Transverse colon (tissue), 4 donors: ENCODE measurements at places on chromosomes 5 and 9. TPM values are rescaled to one million over a fixed set of nuclear protein-coding genes. Genes with fewer than 3 reads are reported as not detected.
A peak's percentile ranks its signal among the peaks of the same experiment; 100 is the strongest.

DNA sequence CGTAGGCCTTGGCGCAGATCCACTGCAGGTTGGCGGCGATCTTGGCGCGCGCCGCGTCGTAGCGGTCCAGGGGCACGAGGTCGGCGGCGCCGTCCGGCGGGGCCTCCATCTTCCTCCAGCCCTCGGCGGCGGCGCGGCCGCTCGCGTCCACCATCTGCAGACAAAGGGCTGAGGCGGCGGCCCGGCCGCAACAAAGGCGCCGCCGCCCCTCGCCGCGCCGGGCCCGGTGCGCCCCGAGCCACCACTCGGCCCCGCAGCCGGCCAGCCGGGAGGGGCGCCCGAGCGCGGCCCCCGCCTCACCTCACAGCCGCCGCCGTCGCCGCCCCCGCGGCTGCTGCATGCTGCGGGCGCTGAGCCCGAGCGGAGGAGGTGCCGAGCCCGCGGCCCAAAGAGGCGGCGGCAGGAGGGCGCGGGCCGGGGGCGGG lies 328 bp downstream of the CAMSAP1 start:
- peak; percentile 27 for DNase-seq
- H3K4me1 ChIP-seq, result peaks cover 29% of the 10 kb centered on the region
- H3K27ac ChIP-seq, result peak overlapping the region; percentile 60

DNA sequence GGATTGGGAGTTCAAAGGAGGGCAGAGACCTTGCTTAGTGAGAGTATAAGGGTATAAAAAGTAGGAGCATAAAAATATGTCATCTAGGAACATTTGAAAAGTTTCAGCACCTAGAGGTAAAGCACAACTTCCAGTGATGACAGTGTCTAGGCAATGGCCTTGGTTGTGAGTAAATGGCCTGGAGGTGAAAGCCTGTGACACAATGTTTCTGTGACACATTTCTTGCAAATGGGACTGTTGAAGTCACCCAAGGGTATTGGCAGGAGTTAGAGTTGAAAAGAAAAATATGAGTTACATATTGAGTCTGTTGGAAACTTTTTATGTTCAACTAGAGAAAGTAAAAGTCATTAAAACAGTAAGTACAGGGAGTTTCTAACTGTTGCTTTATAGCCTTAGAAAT lies 14.8 kb downstream of the C5orf47 start:
- H3K4me1 ChIP-seq, result no peaks in the 10 kb centered on the region
- no peak overlapping the region for H3K4me3 ChIP-seq
- no peak overlapping the region for H3K27ac ChIP-seq
- H3K36me3 ChIP-seq, result no peaks in the 10 kb centered on the region

DNA sequence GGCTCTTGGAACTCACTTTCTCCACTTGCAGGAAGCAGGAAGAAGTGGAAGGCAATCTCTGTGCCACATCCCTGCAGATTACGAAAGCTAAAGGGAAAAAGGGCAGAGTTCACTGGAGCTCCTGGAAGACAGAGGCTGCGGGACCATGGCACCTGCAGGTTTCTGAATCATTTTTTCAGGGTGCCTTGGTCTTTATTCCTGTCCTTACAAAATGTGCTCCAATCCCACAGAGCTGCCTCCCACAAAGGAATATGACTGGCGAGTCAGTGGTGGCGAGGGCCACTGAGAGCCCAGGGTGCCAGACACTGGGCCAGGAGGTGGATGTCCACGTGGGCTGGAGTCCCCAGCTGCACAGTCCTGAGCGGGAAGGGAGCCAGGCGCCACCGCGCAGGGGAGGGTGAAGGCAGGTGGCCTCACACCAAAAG lies 183.0 kb downstream of the FANCC start:
- no peaks in the 10 kb centered on the region for H3K27me3 ChIP-seq
- H3K4me1 ChIP-seq, result peaks cover 43% of the 10 kb centered on the region
- no peak overlapping the region for H3K4me3 ChIP-seq
- DNase-seq, result peak; percentile 48
- no peaks in the 10 kb centered on the region for H3K36me3 ChIP-seq

DNA sequence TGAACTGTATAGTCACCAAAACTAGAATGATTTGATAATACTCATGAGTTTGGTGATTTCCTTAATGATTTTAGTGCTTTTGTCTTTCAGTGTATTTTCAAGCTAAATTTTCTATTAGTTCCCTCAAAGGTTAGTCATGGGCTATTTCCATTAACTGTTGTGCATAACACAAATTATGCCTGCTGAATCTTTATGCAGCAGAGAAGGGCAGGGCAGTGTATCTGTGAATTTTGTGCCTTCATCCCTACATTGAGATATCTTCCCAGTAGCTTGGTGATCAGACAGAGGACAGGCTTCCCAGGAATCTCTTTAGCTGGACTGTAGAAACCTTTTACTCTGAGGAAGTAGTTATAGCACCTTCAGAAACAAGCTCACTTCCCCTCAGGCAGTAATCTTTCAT lies 1036.9 kb downstream of the EFNA5 start:
- H3K4me3 ChIP-seq, result no peak overlapping the region
- H3K27ac ChIP-seq, result no peak overlapping the region
- H3K36me3 ChIP-seq, result no peaks in the 10 kb centered on the region
- no peak for DNase-seq
- no peaks in the 10 kb centered on the region for H3K27me3 ChIP-seq

DNA sequence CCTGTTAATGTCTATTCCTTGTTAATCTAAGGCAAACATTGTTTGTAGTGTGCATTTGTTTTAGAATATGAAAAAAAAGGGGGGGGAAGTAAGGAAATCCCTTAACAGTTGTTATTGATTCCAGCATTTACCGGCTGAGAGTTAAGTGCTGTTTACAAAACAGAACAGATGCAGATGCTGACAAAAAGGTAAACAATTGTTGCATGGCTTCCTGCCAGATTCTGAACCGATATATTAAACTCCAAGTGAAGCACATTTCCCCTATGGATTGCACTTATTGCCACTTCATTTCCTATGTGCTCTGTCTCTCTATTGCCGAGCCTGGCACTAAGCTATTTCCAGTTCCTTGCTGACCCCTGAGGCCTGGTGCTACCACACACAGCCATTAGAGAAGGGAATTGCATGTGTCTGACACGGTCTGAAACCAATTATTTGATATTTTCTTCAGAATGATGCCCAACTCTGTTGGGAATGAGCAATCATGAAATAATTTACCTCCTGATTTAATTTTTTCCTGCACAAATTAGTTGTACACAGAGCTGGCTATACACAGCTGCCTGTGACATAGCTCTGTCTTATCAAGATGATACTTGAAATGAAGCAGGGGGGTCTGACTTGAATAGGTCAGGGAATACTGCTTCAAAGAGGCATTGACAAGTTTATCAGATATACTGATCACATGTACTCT lies 109.8 kb downstream of the KIAA0825 start:
- no peak for DNase-seq
- no peaks in the 10 kb centered on the region for H3K4me1 ChIP-seq
- no peaks in the 10 kb centered on the region for H3K27me3 ChIP-seq
- H3K36me3 ChIP-seq, result no peaks in the 10 kb centered on the region
- H3K27ac ChIP-seq, result no peak overlapping the region

DNA sequence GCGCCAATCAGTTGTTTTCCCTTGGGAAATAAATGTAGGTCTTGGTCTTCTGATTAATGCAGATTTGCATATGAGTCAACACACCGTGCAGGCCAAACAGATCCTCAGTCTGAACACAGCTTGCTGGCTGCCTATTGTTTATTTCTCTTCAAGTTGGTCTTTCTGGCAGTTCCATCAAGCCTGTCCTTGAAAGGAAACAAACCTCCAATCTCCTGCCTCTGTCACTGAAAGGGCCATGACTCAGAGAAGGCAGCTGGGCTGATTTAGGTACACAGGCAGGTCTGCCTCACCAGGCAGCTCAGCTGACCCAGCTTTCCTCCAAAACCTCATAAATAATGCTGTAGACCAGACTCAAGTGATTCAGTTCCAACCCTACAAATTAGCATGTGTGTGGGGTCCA lies 175.9 kb downstream of the MAN2A1 start:
- no peak overlapping the region for H3K27ac ChIP-seq
- H3K4me3 ChIP-seq, result no peak overlapping the region
- no peaks in the 10 kb centered on the region for H3K4me1 ChIP-seq
- H3K36me3 ChIP-seq, result no peaks in the 10 kb centered on the region
- no peaks in the 10 kb centered on the region for H3K27me3 ChIP-seq
- DNase-seq, result no peak

DNA sequence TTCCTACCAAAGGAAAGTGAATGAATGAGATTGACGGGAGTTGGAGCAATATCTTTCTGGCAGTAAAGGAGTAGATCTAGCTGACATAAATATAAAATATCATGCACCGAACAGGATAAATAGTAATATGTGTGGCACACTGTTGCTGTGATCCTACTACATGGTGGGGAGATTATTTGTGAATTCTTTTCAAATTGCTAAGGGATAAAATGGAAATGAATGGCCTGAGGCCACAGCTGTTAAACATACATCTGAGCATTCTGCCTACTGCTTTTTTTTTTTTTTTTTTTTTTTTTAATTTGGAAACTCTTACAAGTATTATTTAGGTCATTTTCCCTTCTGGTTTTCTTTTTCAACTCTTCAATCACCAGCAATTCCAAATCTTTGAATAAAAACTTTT lies 66.8 kb downstream of the MEF2C start:
- DNase-seq, result no peak
- no peaks in the 10 kb centered on the region for H3K4me1 ChIP-seq
- no peak overlapping the region for H3K4me3 ChIP-seq
- H3K27ac ChIP-seq, result no peak overlapping the region

- no peaks in the 10 kb centered on the region for H3K4me1 ChIP-seq
- no peaks in the 10 kb centered on the region for H3K36me3 ChIP-seq
- no peaks in the 10 kb centered on the region for H3K27me3 ChIP-seq
- DNase-seq, result no peak
Measured at GRCh38 chr5:35488055-35488454, 129.6 kb upstream of the SPEF2 start.

- H3K27ac ChIP-seq, result peak overlapping the region; percentile 52
- H3K27me3 ChIP-seq, result peaks cover 3% of the 10 kb centered on the region
- peaks cover 21% of the 10 kb centered on the region for H3K4me1 ChIP-seq
- DNase-seq, result peak; percentile 86
Measured at GRCh38 chr9:91117959-91118703, 243.6 kb downstream of the AUH start.

DNA sequence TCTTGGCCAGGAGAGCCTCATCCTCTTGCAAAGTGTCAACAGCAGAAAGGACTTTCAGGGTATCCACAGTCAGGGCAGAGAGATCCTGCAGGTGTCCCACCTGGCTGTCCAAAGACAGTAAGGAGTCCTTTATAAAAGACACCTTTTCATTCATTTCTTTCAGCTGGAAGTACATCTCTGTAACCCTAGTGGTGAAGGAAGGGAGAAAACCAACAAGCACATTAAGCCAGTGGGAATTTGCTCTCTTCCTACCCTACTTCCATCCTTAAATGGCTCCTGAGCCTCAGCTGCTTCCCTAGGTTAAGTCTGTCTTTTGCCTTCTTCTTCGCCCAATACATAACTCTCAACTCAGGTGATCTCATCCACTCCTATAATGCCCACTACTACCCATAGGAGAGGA lies 124.8 kb downstream of the TRPM6 start:
- H3K36me3 ChIP-seq, result no peaks in the 10 kb centered on the region
- H3K4me3 ChIP-seq, result no peak overlapping the region
- H3K4me1 ChIP-seq, result no peaks in the 10 kb centered on the region
- no peak for DNase-seq
- H3K27ac ChIP-seq, result no peak overlapping the region

- no peak for DNase-seq
- H3K4me3 ChIP-seq, result no peak overlapping the region
- H3K27me3 ChIP-seq, result no peaks in the 10 kb centered on the region
- H3K27ac ChIP-seq, result no peak overlapping the region
Measured at GRCh38 chr5:19920761-19921160, 67.2 kb downstream of the CDH18 start.

- H3K36me3 ChIP-seq, result no peaks in the 10 kb centered on the region
- no peak overlapping the region for H3K4me3 ChIP-seq
- DNase-seq, result no peak
- no peaks in the 10 kb centered on the region for H3K27me3 ChIP-seq
Measured at GRCh38 chr5:2254880-2255750, 372.4 kb upstream of the IRX4 start.

GRCh38 chr5:52504584-52505240 lies 283.0 kb upstream of the ITGA1 start:
- DNase-seq, result no peak
- no peaks in the 10 kb centered on the region for H3K4me1 ChIP-seq
- no peaks in the 10 kb centered on the region for H3K36me3 ChIP-seq

- H3K4me3 ChIP-seq, result no peak overlapping the region
- H3K27ac ChIP-seq, result no peak overlapping the region
- H3K36me3 ChIP-seq, result no peaks in the 10 kb centered on the region
- H3K27me3 ChIP-seq, result no peaks in the 10 kb centered on the region
- DNase-seq, result no peak
Measured at GRCh38 chr5:20340126-20340525, 352.1 kb upstream of the CDH18 start.

- H3K27me3 ChIP-seq, result no peaks in the 10 kb centered on the region
- H3K4me3 ChIP-seq, result no peak overlapping the region
- H3K27ac ChIP-seq, result no peak overlapping the region
- no peaks in the 10 kb centered on the region for H3K4me1 ChIP-seq
- no peak for DNase-seq
- peaks cover 20% of the 10 kb centered on the region for H3K36me3 ChIP-seq
Measured at GRCh38 chr5:145737578-145737977, 97.6 kb downstream of the PRELID2 start.

- no peak overlapping the region for H3K27ac ChIP-seq
- no peak for DNase-seq
- no peaks in the 10 kb centered on the region for H3K36me3 ChIP-seq
- H3K27me3 ChIP-seq, result no peaks in the 10 kb centered on the region
- no peak overlapping the region for H3K4me3 ChIP-seq
Measured at GRCh38 chr9:106877345-106877744, 14.4 kb downstream of the ZNF462 start.

DNA sequence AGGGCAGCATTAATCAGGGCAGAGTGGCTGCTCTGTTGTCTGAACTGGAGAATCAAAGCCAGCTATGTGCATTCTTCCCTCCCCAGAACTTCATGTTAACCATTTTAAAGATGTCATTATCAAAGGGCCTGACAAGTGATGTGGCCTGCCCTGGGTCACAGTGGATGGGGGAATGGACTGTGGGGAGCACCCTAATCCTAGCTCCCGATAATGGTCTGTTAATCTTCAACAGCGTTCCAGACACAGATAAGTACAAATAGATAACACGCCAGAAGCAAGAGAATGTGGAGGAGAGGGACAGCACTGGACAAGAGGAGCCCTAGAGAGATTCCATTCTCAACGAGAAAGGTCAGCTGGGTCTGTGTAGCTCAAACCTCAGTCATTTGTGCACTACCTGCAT lies 77.5 kb downstream of the DPYSL3 start:
- peaks cover 51% of the 10 kb centered on the region for H3K4me1 ChIP-seq
- no peak for DNase-seq
- peak overlapping the region; percentile 33 for H3K27ac ChIP-seq
- H3K36me3 ChIP-seq, result no peaks in the 10 kb centered on the region
- H3K27me3 ChIP-seq, result no peaks in the 10 kb centered on the region

The GFI1B gene
- total RNA-seq, result not detected

The ITGA1 gene
- total RNA-seq, result 46.0 TPM

The FABP6 gene
- total RNA-seq, result not detected

The EPB41L4A gene
- total RNA-seq, result 11.1 TPM

The CLK4 gene
- total RNA-seq, result 48.2 TPM

The WNK2 gene
- 174 TPM for total RNA-seq

The GRM6 gene
- total RNA-seq, result not detected

The IL31RA gene
- total RNA-seq, result not detected

The ZNF367 gene
- not detected for total RNA-seq

The SHOC1 gene
- not detected for total RNA-seq
